ENCODE measurements at places on chromosomes 7 and 10. TPM values are rescaled to one million over a fixed set of nuclear protein-coding genes. Genes with fewer than 3 reads are reported as not detected.

The CUBN gene
- total RNA-seq = 7.8 TPM

The FAM131B gene
- total RNA-seq = 42.6 TPM

The TMEM254 gene
- 12.5 TPM for total RNA-seq

The POLR2J2 gene
- total RNA-seq = 15.3 TPM

The MSRB2 gene
- total RNA-seq = 18.9 TPM

The ABCB4 gene
- total RNA-seq = 3.8 TPM

The ARPC1B gene
- 14.4 TPM for total RNA-seq

The MYOZ1 gene
- total RNA-seq = 0.18 TPM
